CD8-positive, alpha-beta T cell (primary cell): ENCODE measurements at places on chromosomes 2 and 18.

DNA sequence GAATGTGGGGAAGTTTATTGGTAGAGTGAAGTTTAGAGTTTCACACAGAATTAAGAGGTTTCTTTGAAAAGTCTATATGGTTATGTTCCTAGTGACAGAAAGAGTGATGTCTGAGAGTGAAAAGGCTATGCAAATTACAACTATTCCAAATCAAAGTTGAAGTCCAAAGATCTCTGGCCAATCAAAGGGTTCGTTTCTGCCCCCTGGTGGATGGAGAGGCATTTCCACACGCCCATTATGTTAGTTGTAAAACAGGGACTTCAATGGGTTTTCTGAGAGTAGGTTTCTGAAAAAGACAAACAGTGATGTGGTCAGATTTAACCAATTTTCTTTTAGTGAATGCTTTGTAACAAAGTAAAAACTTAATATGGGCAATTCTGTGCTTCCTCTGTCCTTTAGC is 441.5 kb upstream of the POU3F3 start:
- no peak for DNase-seq

DNA sequence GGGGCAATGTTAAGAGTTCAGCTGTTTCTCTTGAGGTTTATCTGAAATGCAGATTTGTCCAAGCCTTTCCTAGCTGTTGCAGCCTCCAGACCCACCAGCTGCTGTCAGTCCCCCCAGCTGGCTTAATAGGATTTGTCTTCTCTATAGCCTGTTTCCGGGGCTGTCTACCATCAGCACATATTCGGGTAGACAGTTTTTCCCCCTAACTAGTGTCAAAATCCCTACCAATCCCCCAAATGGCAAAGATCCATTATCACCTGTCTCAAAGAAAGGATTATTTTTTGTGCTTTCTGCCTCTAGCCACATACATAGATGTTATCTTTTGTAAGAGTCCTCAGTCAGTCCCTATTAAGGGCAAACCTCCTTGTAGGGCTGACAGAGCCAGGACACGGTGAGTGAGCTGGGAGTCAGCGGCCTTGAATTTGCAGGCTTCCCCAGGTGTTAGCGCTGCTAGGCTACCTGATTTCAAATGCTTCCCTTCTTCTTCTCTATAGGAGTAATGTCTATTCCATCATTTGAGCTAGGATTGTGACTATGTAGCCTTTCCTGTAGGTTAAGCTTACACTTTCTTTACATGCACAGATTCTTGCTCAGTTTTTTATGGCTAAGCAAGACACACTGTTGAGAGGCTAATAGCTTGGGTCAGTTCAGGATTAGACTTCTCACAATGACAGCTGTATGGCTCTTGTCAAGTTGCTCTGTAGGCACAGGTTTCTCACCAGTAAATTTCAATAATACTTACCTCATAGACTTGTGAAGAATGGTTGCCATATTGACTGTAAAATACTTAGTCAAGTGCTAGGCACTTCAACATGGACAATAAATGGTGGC is 171.1 kb upstream of the UNC80 start:
- DNase-seq = no peak

DNA sequence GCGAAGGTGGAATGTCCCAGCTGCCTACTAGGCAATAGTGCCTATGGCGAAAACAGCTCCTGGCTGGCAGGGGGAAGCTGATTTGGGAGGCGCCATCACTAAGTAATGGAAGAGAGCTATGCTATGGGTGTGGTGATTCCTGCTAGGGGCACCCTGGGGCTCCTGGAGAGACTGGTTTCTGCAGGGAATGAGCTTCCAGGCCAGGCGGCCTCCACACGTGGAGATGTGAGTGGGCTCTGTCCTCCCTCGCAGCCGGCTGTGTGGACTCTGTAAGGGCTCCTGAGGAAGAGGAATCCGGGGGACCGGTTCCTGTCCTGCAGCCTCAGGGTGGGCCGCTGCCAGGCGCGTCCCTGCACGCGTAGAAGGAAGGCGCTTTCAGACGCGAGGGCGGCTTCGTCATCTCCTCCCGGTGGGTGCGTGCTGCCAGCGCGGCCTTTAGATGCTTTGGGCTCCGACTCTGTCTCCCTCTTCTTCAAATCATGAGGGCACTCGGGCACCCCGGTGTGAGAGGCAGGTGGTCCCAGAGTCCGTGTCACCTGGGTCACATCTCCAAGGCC is 55.5 kb upstream of the ANKRD62 start:
- no peak for DNase-seq

DNA sequence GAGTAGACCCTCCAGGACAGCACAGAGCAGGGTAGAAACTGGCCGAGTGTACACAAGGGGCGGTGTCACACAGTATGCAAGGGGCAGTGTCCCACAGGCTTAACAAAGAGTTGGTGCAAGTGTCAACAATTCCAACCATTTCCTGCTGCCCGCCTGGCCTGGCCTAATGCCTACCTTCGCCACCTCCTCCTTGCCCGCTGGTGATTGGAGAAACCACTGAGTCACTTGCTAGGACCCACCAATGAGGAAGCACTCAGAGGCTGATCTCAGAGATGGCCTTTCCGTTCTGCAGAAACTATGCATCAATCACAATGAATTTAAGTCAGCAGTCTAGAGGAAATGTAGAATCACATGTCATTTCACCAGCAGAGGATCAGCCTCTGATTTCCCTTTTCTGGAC is 263.3 kb upstream of the PKDCC start:
- DNase-seq = no peak

DNA sequence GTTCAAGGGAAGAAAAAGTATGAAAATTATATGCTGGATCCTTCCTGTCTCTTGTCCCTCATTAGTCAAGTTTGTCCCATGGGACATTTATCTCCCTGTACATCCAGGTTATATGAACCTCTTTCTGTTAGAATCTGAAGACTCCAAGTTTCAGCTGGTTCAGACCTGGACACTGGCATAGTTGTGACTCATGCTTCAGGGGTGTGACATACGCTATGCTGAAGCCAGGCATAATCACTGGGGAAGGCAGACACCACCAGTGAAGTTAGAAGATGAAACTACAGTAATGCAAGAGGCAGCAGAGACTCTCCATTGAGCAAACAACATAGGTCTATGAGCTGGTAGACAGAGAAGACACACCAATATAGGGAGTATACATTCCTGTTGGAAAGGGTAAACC is 269.7 kb upstream of the SLC8A1 start:
- no peak for DNase-seq

DNA sequence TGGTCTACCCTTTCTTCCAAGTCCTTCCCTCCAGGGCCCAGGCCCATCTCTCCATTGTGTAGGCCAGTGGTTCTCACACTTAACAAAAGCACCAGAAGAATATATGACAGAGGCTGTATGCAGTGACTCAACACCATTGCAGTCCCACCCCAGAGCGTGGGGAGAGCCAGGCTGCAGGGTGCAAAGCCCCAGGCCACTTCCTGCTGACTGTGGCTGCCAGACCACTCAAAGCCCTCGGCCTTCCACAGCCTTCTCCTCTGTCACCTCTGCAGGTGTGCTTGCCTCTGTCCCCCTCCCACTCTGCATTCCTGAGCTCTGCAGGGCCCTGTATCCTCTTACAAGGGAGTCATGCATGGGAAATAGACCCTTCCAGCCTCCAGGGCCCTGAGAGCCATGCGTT is 40.4 kb upstream of the ARHGEF4 start:
- peak; percentile 46 for DNase-seq

- DNase-seq = no peak
Measured at GRCh38 chr18:10044054-10044453, 130.2 kb downstream of the VAPA start.

DNA sequence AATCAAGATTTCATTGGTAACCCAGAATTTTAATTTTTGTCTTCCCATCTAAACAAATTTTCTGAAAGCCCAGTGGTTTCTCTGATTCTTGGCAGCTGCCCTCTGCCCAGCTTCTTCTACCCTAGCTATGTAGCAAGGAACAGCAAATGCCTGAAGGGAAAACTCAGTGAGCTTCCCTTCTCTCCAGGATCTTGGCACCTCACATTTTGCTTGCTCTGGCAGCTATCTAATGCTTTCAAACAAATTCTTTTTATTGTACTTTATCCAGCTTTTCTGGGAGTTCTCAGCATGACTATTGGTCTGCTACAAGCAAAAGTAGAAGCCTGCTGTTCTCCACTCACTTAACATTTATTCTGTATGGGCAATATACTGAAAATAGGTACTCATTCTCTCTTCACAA is 18.3 kb upstream of the GFPT1 start:
- DNase-seq = no peak

DNA sequence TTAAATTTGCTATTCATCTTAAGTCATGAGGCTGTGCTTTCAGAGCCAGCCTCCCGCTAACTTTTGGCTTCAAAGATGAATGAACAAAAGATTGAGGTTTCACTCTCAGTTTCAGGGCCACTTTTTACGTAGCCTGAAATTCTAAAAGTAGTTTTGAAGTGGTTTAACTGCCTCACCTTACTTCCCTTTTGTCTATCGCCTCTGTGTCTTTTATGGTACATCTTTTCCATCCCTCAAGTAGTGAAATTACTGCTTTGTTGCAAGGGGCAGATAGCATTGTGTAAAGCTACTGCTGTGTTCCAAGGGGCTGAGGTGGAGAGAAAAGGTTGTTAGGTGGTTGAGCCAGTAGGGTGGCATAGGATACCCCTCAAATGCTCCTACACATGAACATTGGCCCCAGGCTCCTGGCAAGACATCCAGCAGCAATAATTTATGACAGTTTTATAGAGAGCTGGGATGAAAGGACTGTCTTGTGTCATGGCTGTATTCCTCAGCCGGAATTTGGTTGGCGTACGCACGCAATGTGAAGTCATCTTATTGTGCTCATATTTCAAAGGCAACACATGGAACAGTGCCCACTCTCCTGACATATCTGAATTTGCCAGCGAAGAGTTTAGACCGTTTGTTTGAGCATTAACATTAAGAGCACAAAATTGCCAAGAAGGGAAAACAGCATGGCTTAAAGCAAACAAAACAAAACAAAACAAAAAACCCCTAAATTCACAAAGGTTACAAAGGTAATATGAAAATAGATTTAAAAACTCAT is 32.2 kb downstream of the QPCT start:
- DNase-seq = no peak

- no peak for DNase-seq
Measured at GRCh38 chr2:168730344-168730743, 72.1 kb upstream of the NOSTRIN start.

DNA sequence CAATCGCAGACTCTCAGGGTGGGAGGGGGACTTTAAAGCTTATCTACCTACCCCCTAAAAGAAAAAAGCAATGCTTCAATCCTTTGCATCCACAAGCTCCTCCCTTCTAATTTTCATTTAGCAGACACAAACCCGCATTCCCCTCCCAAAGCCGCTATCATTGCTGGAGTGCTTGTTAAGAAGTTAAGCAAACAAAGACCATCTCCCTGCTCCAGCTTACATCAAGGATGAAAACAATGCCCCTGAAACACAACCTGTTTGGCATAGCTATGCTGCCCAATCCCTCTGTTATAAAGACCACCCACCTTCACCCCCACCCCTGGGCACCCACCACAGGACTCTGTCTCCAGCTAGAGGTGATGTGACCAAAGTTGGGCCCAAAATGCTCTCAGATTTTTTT is 33.0 kb downstream of the REEP1 start:
- no peak for DNase-seq

- no peak for DNase-seq
Measured at GRCh38 chr2:13508671-13509070, 791.9 kb downstream of the TRIB2 start.

DNA sequence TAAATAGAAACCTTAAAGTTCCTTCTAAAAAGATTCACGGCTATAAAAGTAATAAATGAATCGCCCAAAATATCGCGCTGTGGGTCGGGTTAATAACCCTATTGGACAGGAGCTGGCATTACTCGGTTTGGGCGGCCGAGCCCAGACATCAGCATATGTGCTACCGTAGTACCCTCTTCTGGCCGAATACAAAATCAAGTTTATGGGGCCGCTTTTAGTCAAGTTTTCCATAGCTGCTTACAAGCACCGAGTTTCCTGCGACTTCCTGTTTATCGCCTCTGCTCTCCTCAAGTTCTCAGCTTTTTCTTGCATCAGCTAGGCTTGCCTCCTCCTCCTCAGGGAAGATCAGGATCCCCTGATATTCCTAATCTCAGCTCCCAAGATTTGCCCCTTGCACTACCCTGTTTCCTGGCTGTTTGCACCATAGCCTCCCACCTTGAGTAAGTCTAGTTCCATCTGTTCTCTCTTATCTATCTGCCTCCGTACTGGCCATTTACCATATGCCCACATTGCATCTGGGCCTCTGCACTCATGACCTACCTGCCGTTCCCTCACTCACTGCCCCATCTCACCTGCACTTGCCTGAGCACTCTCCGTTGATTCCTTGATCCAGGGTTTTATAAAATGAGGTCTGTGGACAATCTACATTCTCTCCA is 56.1 kb downstream of the SLC35F5 start:
- DNase-seq = peak; percentile 28

DNA sequence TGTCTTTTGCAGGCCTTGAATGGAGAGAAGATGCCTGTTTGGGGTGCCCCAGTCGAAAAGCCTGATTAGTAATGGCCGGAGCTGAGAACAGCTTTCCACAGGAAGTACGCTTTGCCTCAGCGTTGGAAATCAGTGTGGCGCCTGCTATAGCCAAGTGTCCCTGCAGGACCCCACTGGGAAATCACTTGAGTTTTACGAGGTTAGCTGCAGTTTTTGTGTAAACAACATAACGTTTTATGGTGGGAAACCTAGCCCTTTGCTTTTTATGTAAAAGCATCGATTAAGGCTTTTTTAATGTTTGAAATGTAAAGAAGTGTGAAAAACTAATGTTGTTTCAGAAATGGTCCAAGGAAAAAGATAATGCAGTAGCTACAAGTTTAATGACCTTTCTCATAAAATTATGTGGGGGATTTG is 234.2 kb downstream of the TTC32 start:
- DNase-seq = no peak

GRCh38 chr2:145771525-145771924 is 1251.6 kb upstream of the ZEB2 start:
- no peak for DNase-seq

DNA sequence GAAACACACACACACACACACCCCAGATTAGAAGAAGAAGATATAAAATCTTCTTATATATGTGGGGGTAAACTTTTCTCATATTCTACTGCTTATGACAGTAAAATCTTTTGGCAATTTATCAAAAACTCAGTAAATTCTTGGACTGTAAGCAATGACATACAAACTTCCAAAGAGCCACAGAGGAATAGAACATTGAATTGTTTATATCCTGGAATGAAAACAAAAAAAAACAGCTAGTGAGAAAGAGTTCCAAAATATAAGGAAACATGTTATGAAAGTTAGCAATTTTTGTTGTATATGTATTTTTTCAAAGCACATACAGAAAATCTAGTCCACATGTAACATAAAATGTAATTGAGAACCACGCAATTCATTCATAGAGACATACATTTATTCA is 764.9 kb downstream of the DSC3 start:
- DNase-seq = no peak

GRCh38 chr18:22637787-22638186 is 220.1 kb upstream of the CTAGE1 start:
- no peak for DNase-seq

DNA sequence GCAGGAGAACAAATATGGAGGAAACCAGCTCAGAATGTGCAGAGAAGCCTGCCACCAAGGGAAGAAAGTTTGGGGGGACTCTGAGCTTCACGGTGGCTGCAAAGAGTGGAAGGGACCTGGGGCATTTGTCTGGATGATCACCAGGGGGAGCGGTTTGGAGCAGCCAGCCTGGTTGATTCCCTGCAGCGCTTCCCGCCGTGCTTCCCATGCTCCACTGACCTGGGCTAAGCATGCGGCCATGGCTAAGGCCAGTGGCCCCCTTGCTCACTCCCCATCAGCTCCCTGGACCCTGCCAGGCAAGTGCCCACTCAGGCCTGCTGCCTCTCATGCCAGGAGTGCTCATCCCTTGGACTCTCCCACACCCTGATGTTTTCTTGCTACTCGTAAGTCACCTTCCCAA is 27.0 kb downstream of the NTSR2 start:
- no peak for DNase-seq
